ENCODE measurements at places on chromosomes 1 and 21. TPM values are rescaled to one million over a fixed set of nuclear protein-coding genes. Genes with fewer than 3 reads are reported as not detected.

Gene KLHDC9
- 5.6 TPM for total RNA-seq

Gene CHD5
- 0.50 TPM for total RNA-seq

Gene CRABP2
- 142 TPM for total RNA-seq

- no peak overlapping the region for H3K4me3 ChIP-seq
- no peak overlapping the region for H3K27ac ChIP-seq
- DNase-seq: no peak
- no peaks in the 10 kb centered on the region for H3K4me1 ChIP-seq
- no peaks in the 10 kb centered on the region for H3K27me3 ChIP-seq
- no peaks in the 10 kb centered on the region for H3K36me3 ChIP-seq
These were observed 43.3 kb downstream of the EBNA1BP2 start for GRCh38 chr1:43128816-43129215.

- H3K4me3 ChIP-seq: no peak overlapping the region
- no peak overlapping the region for H3K27ac ChIP-seq
- no peaks in the 10 kb centered on the region for H3K4me1 ChIP-seq
- H3K36me3 ChIP-seq: no peaks in the 10 kb centered on the region
- peaks cover 45% of the 10 kb centered on the region for H3K27me3 ChIP-seq
- DNase-seq: no peak
These were observed 64.3 kb upstream of the ZC3H12A start for GRCh38 chr1:37410105-37410504.

GRCh38 chr1:9490605-9491339 lies 48.5 kb upstream of the SLC25A33 start:
- no peaks in the 10 kb centered on the region for H3K27me3 ChIP-seq
- H3K4me1 ChIP-seq: no peaks in the 10 kb centered on the region
- H3K4me3 ChIP-seq: no peak overlapping the region
- no peaks in the 10 kb centered on the region for H3K36me3 ChIP-seq

- DNase-seq: no peak
- H3K27ac ChIP-seq: no peak overlapping the region
- H3K27me3 ChIP-seq: no peaks in the 10 kb centered on the region
- H3K36me3 ChIP-seq: peaks cover 7% of the 10 kb centered on the region
- H3K4me1 ChIP-seq: peaks cover 48% of the 10 kb centered on the region
These were observed 28.4 kb downstream of the RASAL2 start for GRCh38 chr1:178122283-178122682.

GRCh38 chr1:89457046-89457445 lies 67.6 kb upstream of the LRRC8B start:
- H3K36me3 ChIP-seq: no peaks in the 10 kb centered on the region
- no peaks in the 10 kb centered on the region for H3K27me3 ChIP-seq
- H3K4me1 ChIP-seq: 0 out of 2 replicates have a peak, but pooled peaks cover 3% of the 10 kb centered on the region
- H3K4me3 ChIP-seq: no peak overlapping the region
- no peak overlapping the region for H3K27ac ChIP-seq

Measured in PC-9 (cell line).